WTC11 (cell line): ENCODE measurements at places on chromosomes 7 and 10.
A peak's percentile ranks its signal among the peaks of the same experiment; 100 is the strongest.

GRCh38 chr10:71957546-71958275, 6.5 kb upstream of the CHST3 start:
- DNase-seq, result no peak

DNA sequence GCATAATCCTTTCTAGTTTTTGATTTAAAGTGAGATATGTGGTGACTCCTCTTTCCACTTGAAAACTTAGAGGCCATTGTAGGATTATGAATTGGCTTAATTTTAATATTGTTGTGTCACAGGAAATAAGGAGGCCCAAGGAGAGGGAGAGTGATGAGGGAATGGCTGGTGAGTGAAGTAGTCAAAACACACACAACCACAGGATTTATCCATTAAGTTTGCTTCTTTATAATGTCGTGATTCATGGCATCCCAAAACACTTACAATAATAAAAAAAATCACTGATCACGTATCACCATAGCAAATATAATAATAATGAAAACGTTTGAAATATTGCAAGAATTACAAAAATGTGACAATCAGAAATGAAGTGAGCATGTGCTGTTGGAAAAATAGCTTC, 1215.5 kb upstream of the LRRTM3 start:
- DNase-seq, result no peak

DNA sequence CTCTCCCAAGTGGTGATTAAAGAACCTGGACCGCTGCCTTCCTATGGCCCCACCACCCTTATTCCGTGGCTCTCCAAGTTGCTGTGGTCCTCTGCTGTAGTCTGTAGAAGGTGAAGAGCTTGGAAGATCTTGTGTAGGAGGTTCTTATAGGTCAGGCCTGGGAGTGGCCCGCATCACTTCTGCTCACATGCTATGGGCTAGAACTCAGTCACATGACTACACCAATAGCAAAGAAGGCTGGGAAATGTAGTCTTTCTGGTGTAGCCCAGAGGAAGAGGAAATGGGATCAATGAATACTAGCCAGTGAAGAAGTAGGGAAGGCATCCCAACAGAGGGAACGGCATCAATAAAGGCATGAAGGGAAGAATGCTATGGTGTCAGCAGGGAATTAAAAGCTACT, 41.3 kb upstream of the AOAH start:
- DNase-seq, result no peak

DNA sequence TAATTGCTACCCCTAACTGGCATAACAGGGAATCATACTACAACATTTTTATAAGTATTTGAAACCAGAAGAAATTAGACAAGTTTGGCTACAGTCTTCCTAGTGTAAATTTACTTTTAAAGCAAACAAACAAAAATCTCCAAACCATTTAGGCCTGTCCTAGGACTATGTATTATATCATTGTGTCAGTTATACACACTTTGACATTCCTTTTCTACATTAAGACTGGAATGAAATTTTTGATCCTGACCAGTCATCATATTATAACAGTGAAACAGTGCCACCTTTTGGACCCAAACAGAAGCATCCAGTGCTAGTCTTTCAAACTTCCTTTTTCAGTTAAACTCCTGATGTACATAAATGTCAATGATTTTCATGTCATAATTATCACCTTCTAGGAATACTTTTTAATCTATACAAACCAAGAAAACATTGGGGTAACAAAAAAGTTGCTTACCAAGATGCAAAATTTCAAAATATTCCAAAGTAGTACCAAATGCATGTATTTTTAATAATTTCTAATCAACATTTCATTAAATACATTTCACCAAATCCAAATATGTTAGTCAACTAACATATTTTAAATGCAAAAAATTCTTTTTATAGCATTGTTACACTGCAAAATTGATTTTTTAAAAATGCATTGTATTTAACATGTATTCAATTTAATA, 75.7 kb downstream of the IMMP2L start:
- no peak for DNase-seq

DNA sequence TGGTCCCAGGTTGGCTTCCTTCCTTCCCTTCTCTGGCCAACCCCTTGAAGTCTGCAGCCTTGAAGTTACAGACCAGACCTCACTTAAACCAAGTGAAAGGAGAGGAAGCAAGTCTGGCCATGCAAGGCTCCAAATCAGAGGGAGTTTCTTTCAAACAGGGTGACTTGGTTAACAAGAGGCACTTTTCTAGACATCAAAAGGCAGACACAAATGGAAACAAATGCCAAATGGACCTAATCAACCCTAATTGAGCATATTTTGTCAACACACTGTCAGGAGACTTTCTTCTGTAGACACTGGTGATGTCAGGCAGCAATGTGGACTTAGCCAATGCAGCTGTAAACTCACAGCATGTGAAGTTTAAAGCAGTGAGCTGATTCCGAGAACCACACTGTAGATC, 282.7 kb upstream of the FZD8 start:
- DNase-seq, result no peak

DNA sequence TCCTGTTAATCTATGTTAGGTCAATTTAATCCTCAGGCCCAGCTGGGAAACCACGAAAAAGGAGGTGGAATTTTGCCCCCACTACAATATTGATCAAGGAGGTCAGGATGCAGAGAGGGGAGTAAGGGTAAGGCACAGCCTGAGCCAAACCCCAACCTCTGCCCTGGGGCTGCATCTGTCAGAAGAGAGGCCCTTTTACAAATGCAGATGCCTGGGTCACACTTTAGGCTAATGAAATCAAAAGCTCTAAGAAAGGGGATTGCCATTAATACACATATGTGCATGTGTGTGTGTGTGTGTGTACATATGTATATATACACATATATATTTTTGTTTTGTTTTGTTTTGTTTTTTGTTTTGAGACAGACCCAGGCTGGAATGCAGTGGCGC, 25.5 kb upstream of the TRUB1 start:
- no peak for DNase-seq

DNA sequence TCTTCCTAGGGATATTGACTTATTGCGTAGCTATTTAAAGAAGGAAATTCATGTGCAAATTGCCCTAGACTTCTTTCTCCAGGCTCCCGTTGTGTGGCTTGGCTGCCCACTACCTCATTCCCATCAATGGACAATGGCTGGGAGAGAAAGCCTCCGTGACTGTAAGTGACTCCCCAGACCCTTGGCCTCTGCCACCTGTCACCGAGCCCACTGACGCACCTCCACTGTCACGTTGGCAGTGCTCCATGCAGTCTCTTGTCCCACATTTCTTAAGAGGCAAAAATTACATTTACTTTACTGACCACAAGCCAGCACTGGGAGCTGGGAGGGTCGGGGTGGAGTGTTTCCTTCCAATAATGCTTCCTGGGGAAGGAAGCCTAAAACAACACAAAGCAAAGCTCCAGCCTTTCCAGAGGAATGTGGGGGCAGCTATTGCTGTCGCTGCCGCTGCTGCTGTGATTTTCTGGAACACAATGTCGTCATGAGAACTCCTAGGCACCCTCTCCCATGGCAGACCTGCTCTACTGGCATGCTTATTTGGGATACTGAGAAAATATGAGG, 89.7 kb upstream of the STEAP1B start:
- no peak for DNase-seq

DNA sequence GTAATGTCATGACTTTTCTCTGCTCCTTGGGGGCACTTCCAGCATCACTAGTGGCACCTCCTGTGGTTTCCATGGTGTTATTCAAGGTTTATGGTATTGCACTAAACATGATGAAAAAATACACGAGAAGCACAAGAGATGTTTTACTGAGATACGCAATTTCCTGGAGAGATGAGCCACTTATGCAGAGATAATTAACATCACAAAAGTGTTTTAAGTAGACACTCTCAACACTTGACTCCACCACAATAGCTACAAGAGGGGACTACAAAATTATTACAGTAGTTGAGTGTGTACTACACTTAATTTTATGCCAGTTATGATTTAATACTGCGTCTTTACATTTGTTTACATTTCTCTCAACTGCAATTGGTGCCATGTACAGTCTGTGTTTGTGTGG, 906.7 kb downstream of the DNAJB9 start:
- DNase-seq, result no peak

GRCh38 chr7:108017776-108018151, 14.8 kb upstream of the LAMB1 start:
- no peak for DNase-seq

- no peak for DNase-seq
These were observed 109.9 kb downstream of the JCAD start for GRCh38 chr10:29949411-29950011.

DNA sequence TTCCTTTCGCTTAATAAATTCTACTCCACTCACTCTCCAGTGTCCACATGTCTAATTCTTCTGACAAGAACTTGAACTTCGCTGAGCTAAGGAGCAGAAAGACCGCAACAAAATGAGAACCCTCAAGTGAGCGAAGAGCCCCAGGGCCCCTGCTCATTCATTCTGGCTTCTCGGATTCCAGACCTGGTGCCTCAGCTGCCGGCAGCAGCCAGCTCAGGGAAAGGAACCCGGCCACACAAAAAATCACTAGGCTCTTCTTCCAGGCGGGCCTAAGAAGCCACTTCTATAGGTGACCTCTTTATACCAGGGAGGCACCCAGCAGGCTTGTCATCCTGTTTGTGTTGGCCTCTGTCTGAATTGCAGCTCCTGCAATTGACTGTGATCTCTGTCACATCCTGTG, 33.3 kb downstream of the OTUD1 start:
- DNase-seq, result peak; percentile 12

- no peak for DNase-seq
These were observed 3.3 kb downstream of the MKI67 start for GRCh38 chr10:128122931-128123330.

DNA sequence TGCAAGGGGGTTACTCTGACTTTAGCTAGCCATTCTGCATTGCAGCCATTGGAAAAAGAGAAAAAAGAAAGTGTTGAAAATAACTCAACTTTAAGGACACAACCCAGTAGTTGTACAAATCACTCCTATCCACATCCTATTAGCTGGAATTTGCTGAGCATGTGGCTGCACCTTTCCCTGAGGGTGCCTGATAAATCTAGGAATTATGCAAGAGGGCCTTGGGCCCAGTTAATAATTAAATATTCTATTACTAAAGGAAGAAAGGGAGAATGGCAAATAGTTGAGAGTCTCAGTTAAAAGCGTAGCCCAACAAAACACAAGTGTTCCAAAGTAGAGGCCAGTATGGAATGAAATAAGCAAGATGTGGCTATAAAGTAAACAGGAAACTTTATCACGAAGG, 200.9 kb upstream of the CNTNAP2 start:
- no peak for DNase-seq

GRCh38 chr7:6271060-6271658, 1.3 kb downstream of the CYTH3 start:
- DNase-seq, result peak; percentile 22

- no peak for DNase-seq
These were observed 159.3 kb downstream of the LCOR start for GRCh38 chr10:96991313-96991841.

DNA sequence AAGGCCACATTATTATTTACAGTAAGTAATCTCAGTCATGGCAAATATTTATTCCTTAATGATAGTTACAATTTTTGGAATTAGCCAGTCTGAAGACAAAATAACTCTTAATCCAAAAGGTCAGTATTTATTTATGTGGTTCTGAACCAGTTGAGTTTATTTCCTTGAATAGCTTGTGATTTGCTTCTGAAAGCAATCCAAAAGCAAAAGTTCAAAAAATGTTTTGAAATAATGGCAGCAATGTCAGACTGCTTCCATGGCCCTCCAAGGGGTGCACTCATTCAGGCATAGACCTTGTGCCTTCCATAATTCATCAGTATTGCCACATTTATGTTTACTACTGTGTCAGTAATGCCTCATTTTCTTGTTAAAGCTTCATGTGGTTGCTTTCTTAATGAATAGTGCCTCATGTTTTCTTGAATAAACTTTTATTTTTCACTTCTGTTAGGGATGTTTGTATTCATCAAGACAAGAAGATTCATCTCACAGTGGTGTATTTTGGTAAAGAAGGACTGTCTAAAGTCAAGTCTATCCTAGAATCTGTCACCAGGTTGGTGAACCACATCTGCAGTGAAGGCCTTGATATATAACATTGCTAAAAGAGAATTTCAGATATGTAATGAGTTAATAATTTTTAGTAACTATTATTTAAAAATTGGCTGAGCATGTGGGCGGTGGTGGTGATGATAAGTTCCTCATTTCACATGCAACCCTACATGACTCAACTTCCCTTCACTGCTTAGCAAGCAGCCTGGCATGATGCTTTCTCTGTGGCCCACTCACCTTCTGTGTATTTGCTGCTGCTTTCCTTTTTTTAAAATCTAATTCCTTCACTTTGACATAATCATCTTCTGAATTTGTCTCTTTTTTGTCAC, 22.0 kb downstream of the CSGALNACT2 start:
- DNase-seq, result no peak

GRCh38 chr10:112183329-112184051, at the start of gene GPAM:
TSS of gene GPAM (minus strand) at chr10:112183765. CDS start at chr10:112181784, 1,981 bp downstream.
- DNase-seq, result peak; percentile 96

GRCh38 chr10:14179251-14179650, 151.5 kb downstream of the FRMD4A start:
- DNase-seq, result no peak

GRCh38 chr7:94848531-94848930, 58.9 kb upstream of the PPP1R9A start:
- DNase-seq, result no peak

DNA sequence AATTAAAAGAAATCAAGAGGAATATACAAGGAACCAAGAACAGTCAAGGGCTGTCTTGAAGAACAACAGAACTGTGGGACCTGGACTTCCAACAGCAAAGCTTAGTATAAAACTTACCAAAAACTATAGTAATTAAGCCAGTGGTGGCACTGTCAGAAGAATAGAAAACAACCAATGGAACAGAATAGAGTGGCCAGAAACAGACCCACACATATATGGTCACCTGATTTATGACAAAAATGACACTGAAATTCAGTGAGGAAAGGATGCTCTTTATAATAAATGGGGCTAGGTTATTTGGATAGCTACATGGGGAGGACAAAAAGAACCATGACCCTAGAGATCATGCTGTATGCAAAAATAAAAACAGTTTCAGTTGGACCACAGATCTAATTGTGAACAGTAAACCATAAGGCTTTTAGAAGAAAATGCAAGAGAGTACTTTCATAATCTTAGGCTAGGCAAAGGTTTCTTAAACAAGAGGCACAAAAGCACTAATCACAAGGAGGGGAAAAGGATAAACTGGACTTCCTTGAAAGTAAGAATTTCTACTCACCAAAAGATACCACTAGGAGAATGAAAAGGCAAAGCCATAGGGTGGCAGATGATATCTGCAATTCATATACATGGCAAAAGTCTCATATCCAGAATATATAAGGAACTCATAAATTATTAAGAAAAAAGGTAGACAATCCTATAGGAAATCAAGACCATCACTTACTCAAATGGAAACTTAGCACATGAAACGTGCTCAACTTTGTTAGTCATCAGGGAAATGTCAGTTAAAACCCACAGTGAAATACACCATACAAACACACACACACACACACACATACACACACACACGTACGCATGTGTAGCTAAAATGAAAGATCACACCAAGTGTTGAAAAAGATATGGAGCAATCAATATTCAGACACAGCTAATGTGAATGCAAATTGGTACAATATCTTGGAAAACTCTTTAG, 20.8 kb downstream of the HYCC1 start:
- no peak for DNase-seq

GRCh38 chr10:34994565-34995142, 95.5 kb downstream of the CUL2 start:
- DNase-seq, result peak; percentile 74

- DNase-seq, result no peak
These were observed 77.9 kb downstream of the CCDC71L start for GRCh38 chr7:106583100-106583499.

- no peak for DNase-seq
These were observed 125.7 kb upstream of the ZNF438 start for GRCh38 chr10:31157123-31158010.
